ENCODE measurements at places on chromosomes 1 and 21.

GRCh38 chr1:207006083-207006482 is 26.5 kb downstream of the C1orf116 start:
- DNase-seq: no peak

DNA sequence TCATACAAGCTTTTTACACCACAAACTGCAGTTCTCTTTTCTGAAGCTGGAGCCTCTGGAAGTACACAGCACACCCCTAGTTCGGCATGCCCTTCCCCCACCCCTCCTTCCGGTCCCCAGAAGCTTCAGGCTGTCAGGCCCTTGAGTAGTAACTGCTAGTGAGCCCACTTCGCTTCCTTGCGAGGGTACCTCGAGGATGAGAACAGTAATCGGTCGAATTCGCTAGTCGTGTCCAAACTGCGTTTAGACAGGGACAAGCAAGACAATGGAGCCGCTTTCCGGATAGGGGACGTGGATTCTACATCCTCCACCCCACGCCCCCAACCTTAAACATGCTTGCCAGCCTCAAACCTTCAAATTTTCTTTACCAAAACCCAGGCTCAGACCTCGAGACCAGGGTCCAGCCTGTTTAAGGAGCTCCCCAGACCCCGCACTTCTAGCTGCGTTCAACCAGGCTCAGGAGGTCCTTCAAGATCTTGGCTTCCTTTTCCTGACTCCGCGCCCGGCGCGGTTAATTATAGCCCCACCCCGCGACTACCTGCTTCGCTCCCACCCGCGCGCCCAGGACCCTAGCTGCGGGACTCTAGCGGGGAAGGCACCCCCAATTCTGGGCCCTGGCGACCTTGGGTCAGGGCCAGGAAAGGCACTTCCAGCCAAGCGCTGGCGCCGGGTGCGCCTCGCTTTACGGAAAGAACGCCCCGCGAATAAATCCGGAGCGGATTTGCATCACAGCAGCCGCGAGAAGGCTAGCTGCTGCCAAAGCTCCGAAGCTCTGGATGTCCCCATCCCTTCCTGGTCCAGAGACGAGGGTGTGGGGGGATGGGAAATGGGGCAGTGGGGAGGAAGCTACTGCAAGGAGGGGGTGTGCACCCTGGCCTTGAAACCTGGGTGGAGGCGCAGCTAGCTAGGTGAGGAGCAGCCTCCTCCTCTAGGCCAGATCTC is 8.1 kb upstream of the TSPAN1 start:
- DNase-seq: no peak

GRCh38 chr1:234933475-234933874 is 195.2 kb downstream of the TOMM20 start:
- DNase-seq: no peak

DNA sequence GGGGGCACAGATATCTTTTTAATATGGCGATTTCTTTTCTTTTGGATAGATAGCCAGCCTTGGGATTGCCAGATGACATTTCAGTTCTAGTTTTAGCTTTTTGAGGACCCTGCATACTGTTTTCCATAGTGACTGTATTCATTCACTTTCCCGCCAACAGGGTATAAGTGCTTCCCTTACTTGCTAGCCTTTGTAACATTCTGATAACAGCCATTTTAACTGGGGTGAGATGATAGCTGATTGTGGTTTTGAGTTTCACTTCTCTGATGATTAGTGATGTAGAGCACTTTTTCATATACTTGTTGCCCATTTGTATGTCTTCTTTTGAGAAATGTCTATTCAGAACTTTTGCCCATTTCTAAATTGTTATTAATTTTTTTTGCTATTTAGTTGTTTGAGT is 151.9 kb downstream of the NTPCR start:
- DNase-seq: no peak

GRCh38 chr1:41361495-41362356 is 492 bp downstream of the FOXO6 start:
- DNase-seq: no peak

GRCh38 chr1:44222397-44223186 is 9.3 kb downstream of the DMAP1 start:
- DNase-seq: no peak

DNA sequence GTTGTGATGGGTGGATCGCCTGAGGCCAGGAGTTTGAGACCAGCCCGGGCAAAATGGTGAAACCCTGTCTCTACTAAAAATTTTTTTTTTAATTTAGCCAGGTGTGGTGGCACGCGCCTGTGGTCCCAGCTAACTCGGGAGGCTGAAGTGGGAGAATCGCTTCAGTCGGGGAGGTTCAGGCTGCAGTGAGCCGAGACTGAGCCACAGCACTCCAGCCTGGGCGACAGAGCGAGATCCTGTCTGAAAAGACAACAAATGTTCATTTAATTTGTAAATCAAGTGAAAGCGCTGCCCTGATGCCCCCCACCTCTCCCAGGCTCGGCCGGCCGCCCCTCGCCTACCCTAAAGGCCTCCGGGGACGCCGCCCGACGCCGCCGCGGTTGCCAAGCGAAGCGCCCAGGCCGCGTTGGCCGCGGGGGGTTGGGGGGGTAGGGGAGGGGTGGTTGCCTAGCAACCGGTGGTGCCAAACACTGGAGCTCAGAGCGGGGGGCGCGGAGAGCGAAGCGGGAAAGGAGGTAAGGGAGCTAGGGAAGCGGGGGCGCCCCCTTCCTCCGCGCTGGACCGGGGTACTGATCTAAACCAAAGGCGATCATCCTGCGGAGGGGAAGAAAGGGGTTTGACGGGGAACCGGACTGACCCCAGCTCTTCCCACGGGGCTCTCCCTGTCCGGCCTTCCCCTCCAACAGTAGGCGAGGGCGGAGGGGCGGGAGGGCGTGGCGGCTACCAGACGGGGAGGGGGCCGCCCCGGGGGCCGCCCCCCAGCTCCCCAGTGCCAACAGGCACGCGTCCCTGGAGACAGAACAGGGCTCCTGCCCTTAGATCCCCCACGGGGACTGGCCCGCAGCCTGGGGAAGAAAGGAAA is at the start of gene TEKT2:
TSS of gene TEKT2 (plus strand) at position 460 of the 862 bp plus-strand sequence. CDS start 828 bp downstream, outside the sequence.
- no peak for DNase-seq

- no peak for DNase-seq
Observed at GRCh38 chr21:31267644-31268043, 76.4 kb downstream of the TIAM1 start.

- DNase-seq: no peak
Observed at GRCh38 chr1:50631161-50631560, 207.9 kb upstream of the DMRTA2 start.

GRCh38 chr1:171221665-171222591 is 26.4 kb upstream of the FMO1 start:
- no peak for DNase-seq

GRCh38 chr1:64470665-64471217 is 812 bp downstream of the CACHD1 start:
- DNase-seq: no peak

DNA sequence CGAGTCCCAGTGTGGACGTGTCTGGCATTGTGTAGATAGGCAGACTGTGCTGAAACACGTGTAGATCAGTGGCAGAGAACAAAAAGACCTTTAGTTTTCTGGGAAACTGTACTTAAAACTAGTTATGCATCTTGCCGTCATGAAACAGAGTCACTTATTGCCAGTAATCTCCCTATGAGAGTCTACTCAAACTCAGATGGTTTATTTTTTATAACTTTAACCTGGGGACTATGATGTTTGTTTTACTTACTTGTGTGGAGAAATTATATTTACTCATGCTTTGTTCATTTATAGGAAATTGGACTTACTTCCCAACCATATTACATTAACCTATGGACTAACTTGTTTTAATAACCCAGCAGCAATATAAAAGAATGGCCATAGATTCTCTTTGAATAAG is 54.1 kb upstream of the ABCG1 start:
- DNase-seq: no peak

- no peak for DNase-seq
Observed at GRCh38 chr1:228850141-228851100, 115.1 kb downstream of the RHOU start.

DNA sequence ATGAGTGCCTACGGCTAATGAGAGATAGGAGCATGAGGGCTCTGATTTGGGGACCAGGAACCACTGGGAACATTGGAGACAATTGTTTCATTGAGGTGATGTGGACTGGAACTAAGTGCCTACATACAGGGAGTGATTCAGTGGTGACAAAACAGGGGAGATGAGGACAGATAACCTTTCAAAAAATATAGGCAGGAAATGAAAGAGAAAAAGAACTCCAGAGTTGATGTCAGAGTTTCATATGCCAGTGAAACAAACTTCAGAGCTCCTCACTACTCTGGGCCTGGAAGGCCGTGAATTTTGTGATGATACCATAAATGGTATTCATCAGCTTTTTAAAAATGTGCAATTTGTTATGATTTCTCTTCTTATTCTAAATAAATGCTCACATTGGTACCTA is 39.3 kb downstream of the FASLG start:
- DNase-seq: no peak

Data from stimulated activated CD4-positive, alpha-beta T cell treated with anti-CD3 and anti-CD28 coated beads, Interleukin-1b, Interleukin-23, amount 100 ng/mL, for 1 hour (primary cell).